ENCODE measurements at places on chromosomes 4 and X.

GRCh38 chrX:44480591-44480990 is 62.1 kb downstream of the FUNDC1 start:
- DNase-seq, result no peak

GRCh38 chr4:155529272-155529671 is 137.4 kb upstream of the GUCY1A1 start:
- DNase-seq, result no peak

GRCh38 chrX:2188840-2189239 is 311.9 kb downstream of the DHRSX start:
- DNase-seq, result no peak

DNA sequence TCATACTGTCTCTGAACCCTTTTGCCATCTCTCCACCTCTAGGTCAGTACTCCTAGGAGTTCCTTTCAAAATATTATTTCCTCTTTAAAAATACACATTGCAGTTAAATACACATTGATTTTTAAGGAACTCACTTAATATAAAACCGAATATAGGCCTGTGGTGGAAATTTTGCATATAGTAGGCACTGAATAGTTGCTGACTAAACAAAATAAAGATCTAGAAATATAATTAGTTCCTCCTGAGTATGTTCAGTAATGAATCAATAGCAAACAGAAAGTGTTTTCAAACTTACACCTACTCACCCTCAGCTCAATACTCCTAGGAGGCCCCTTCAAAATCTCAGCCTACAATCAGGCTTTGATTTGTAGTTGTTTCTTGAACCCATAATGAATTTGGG is 61.5 kb downstream of the IGSF1 start:
- DNase-seq, result no peak

DNA sequence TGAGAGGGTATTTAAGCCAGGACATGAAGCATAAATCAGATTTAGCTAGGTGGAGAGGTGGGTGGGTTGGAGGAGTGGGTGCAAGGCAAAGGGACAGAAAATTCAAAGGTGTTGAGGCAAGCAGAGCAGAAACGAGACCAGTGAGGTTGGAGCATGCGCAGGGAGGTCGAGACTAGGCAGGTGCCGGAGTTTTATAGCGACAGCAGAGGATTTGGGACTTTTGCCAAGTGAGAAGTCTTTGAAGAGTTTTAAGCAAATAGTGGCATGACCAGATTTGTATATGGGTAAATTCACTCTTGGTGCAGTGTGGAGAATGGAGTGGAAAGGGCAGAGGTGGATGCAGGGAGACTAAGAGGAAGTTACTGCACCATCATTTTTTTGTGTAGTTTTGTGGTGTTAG is 107.0 kb upstream of the TLR2 start:
- DNase-seq, result no peak

DNA sequence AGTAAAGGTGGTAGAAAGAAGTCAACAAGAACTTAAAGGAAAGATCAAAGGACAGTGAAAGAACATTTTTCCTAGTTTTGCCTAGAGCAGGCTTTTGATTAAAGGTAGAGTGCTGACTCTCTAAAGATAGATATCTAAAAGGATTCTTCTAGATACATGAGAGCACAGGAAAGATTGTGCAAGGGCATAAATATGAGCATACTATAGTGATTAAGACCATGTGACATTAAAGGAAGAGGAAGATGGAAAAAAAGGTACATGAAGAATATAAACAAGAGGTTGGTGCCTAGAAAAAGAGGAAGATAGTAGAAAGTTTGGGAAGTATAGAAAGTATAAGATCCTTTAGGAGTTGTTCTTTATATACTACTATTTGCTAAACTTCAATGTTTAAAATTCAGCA is 26.1 kb upstream of the TET2 start:
- DNase-seq, result no peak

DNA sequence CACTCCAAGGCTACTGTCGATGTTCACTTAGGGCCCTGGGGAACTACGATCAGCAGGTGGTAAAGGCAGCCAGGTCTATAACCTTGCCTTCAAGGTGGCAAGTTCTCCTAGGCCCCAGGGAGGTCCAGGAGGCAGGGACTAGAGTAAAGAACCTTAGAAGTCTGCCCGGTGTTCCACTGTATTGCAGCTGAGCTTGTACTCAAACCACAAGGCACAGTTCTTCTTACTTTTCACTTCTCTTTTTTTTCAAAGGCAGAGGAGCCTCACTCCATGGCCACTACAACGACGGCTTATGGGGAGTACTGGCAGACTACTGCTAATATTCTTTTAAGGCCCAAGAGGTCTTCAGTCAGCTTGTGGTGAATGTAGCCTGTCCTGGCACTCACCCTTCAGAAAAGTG is 78.8 kb upstream of the GPR174 start:
- no peak for DNase-seq

GRCh38 chr4:62482355-62482754 is 1282.2 kb downstream of the ADGRL3 start:
- no peak for DNase-seq
